Pons (tissue), 1 donor: ENCODE measurements at places on chromosomes 1 and 21.

DNA sequence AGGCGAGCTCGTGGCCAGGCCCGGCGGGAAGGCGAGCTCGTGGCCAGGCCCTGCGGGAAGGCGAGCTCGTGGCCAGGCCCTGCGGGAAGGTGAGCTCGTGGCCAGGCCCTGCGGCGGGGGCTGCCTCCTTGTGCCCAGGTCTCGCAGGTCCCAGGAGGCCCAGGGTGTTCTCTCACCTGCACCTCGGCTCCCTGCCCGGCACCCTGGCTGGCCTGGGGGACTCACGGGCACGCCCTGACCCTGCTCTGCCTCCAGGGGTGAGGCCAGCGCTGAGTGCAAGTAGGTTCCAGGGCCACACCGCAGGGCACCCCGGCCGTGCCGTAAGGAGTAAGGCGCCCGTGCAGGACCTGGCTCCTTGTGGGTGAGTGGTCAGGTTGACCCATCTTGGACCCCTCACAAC lies 4.4 kb downstream of the SDF4 start:
- no peak for DNase-seq

DNA sequence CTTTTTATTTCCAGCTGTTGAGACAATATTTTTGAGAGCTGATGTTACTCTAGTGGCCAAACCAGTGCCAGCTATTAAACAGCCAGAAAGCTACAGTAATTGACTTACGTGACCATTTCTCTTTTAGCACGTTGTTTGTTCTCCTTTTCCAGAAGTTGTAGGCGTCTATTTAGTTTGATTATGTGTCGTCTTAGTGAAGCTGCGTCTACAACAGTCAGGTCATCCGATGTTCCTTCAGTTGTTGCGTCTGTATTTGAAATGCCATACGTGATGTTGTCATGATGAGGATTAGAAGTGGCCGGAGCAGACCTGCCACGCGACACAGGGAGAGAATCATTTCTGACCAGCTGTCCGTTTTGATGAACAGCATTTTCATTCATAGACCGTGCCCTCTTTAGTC lies 38.2 kb downstream of the TMEM51 start:
- DNase-seq, result no peak

DNA sequence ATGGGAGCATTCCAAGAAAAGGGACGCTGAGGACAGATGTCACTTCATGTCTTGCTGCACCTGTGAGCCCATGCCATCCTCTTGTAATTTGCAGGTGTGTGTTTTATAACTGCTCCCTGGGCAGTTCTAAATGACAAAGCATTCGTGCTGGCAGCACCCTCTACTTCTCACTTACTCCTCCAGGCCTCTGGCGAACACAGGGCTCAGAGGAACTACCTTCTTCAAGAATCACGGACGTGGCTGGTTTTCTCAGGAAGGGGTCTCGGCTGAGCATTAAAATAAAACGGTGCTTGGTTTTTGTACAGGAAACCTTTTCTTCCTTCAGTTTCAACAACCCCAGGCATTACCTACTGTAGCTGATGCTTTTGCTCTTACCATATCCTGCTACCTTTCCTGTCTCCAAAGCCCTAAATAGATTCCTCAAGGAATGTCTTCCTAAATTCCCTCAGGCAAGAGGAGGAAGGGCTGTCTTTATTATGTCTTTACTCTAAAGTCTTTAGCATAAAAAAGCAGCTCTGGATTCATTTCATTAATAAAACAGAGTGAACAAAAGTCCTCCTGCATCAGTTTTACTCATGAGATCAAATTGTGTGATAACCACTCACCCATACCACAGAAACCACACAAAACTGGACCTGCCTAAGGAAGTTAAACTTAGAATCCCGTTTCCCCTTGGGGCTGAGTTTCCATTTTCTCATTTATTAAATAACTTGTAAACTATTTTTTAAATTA lies 79.0 kb upstream of the MAP10 start:
- DNase-seq, result no peak

GRCh38 chr1:39671793-39672550 lies at the start of gene NT5C1A:
Gene NT5C1A, minus strand, starts transcription at chr1:39672107. Its CDS starts 69 bp downstream, at chr1:39672038.
- DNase-seq, result no peak

DNA sequence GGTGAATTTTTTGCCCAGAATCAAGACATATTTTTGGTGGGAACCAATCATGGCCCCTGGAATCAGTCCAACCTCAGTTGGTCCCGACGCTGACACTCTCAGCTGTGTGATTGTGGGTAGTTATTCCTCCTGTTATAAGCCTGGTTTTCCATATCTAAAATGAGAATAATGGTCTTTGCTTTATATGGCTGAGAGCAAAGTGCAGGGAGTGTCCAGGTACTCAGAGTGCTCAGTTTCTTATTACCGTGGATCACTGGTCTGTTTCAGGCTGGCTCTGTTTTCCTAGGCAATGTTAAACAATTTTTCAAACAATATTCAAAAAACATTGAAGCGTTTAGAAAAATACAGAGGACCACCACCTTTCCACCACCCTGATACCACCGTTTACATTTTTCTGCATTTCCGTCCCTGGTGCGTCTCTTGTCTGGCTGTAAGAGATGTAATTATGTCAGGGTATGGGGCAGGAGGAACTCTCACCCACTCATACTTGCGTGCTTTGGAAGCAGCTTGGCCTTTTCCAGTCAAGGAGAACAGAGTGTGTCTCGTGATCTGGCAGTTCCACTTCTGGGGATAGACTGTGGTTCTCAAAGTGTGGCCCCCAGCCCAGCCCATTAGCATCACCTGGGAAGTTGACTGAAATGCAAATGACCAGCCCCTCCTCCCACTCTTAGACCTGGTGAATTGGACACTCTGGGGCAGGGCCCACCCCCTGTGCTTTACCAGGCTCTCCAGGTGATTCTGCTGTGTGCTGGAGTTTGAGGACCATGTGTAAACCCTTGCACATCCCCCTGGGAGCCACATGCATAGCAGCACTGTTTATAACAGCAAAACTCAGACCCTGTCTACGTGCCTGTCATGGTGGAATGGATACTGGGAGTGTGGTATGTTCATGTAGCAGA lies 6.8 kb downstream of the MX1 start:
- DNase-seq, result no peak

GRCh38 chr1:217369996-217370551 lies 260.8 kb downstream of the GPATCH2 start:
- DNase-seq, result no peak

DNA sequence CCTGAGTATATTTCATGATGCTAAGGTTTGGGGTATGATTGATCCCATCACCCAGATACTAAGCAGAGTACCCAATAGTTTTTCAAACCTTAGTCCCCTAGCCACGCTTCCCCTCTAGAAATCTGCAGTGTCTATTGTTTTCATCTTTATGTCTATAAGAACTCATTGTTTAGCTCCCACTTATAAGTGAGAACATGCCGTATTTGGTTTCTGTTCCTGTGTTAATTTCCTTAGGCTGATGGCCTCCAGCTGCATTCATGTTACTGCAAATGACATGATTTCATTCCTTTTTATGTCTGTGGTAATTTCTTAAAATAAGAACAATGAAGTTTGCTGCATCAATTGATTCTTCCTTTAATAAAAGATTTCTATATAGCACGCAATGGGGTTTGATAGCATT lies 301.3 kb downstream of the PLPP3 start:
- no peak for DNase-seq

DNA sequence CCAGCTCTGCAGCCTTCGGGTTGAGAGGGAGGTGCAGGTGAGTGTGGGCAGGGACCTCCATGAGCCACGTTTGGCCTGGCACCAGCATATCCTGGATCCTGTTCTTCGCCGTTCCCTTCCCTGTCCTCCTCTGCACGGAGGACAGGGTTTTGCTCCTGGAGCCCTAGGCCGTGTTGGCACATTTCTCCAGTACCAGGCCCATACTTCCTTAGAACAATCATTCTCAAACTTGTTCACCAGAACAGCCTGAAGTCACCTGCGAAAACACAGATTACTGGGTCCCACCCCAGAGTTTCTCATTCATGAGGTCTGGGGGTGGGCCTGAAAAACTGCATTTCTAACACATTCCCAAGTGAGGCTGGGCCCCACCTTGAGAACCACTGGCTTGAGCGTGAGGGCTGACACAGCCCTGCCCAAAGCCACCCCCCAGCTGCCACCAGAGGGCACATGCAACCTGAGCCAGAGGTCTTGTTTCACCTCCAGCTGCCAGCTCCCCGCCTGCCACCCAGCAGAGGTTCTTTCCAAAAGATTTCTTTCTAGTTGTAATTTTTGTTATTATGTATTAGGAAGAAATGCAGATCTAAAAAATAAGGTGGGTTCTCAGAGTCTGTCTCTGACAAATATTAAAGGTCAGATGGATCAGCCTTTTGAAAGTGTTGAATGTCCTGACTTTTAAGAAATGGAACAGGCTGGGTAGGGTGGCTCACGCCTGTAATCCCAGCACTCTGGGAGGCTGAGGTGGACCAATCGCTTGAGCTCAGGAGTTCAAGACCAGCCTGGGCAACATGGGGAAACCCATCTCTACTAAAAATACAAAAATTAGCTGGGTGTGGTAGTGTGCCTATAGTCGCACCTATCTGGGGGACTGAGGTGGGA lies 39.6 kb upstream of the LDLRAP1 start:
- no peak for DNase-seq

DNA sequence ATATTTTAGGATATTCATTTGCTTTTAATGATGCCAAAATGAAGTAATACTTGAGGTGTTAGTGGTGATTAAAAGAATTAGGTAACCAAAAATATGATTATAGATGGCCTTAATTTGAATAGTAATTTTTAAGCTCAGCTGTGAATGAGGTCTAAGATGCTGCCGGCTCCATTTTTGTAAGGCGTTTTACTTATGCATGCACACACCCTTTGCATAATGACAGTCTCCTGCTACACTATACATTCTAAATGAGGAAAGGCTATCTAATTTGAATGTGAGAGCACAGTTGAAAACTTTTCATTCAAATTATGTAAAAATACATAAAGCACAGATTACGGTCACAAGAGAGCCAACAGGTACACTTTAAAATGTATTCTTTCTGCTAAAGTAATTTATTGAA lies 41.6 kb downstream of the RGS21 start:
- DNase-seq, result no peak

DNA sequence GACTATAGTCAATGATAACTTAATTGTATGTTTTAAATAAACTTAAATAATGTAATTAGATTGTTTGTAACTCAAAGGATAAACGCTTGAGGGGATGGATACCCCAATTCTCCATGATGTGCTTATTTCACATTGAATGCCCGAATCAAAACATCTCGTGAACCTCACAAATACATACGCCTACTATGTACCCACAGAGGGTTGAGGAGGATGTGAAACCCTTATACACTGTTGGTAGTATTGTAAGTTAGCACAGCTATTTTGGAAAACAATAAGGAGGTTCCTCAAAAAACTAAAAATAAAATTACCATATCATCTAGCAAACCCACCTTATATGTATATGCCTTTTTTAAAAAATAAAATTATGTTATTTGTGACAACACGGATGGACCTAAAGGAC lies 198.6 kb downstream of the MRPL39 start:
- no peak for DNase-seq

DNA sequence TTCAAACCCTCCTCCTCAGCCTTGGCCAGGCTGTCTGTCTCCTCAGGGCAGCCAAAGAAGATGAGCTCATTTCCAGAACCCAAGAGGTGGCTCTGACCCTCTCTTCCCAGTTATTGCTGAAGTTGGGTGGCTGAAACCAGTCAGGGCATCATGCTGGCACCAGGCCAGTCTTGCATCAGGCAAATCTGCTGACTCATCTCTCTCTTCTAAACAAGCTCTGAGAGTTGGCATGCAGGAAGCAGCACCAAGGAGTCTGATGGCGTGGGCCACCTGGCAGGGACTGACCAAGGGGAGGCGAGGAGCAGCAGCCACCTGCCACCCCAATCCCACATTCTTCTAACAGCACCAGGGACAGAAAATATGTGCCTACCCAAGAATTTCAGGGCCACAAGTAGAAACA lies 104.8 kb upstream of the ATP1A1 start:
- DNase-seq, result peak; percentile 40

DNA sequence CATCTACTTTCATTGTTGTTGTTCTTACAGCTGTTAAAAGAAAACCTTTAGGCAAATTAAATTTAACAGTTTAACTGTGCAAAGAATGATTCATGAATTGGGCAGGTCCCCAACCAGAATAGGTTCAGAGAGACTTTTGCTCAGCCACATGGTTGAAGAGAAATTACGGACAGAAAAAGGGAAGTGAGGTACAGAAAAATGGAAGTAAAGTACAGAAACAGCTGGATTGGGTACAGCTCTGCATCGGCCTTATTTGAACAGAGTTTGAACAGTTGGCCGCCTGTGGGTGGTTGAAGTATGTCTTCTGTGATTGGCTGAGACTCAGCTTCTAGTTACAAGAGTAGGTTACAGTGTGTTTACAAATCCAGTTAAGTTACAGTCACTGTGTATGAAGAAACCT lies 210.1 kb downstream of the FGGY start:
- no peak for DNase-seq

DNA sequence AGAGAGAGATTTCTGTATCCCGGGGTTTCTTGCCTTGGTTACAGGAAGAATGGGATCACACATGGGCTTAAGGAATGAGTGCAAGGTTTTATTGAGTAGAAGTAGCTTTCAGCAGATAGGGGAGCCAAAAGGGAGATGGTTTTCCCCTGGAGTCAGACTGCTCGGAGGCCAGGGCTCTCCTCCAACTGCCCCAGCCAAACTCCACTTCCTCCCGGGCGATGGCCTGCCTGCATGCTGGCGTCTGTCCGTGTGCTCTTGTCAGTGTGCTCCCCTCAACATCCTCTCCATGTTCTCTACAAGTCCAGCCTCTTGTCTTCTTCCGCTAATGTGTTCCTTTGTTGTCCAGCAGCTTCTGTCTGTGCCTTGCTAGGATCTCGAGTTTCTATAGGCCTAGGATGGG lies 421.3 kb upstream of the ADGRL2 start:
- DNase-seq, result no peak

- peak; percentile 64 for DNase-seq
These were observed 53.1 kb upstream of the CACNA1E start for GRCh38 chr1:181430015-181430885.

- no peak for DNase-seq
These were observed 430.6 kb upstream of the BRINP3 start for GRCh38 chr1:190908246-190908645.

DNA sequence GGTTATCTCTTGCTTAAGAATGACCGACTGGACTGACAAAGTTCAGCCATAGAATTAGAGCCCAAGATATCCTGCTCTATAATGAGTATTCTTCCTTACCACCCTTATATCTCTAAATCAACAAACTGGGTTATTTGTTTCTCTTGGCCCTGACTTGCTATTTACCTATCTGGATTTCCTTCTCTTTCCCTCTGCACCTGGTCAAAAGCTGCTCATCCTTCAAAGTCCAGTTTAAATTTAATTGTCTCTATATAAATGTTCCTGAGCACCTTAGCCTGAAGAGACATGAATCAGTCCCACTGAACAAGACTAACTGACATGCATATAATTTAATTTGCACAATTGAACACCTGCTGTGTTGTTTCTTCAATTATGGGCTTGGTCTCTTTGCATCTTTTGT lies 127.1 kb upstream of the KCNJ15 start:
- DNase-seq, result no peak

DNA sequence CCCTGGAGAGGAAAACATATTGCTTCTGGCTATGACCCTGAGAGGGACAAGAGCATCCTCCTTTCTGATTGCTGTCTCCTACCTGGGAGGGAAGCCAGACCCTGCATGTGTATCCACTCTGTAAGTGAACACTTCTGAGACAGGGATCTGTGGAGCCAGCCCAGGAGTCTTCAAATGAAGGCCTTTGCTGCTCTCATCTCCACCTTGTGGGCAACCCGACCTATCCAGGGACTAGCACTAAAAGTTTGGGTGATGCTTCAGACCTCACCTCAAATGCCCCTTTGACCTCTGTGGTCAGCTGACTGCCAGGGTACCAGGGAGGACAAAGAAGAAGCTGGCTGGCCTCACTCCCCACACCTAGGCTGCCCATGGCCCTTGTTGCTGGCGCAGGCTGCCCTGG lies 64.7 kb downstream of the KCND3 start:
- peak; percentile 26 for DNase-seq

GRCh38 chr1:187001198-187001889 lies 172.6 kb downstream of the PLA2G4A start:
- DNase-seq, result no peak
